ENCODE measurements at places on chromosomes 3 and 15.
A peak's percentile ranks its signal among the peaks of the same experiment; 100 is the strongest.

DNA sequence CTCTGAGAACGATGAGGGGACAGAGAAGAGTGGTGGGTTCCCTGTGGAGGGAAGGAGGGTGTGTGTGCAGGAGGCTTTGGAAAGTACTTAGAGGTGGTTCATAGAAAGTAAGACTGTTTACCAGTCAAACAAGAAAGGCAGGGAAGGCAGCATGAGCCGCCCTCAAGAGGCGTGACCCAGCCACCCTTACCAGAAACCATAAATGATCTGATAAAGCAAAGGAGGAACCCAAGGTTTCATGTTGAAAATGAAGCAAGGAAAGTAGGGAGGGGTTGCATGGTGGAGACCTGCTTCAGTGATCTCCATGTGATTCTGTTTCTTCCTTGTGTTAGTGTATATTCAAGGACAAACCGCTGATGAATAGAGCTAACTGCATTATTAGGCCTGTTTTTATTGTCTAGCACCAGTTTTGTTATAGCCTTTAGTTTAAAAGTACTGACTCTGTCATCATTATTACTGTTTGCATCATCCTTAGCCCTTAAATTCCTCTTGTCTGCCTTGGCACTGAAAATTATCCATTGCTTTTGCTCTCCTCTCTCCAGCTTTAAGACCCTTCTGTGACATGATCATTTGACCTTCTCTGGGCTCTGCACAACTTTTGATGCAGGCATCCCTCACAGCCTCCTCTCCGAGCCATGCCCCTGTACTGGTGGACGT, 96.1 kb downstream of the STAC start:
- no peak for DNase-seq

DNA sequence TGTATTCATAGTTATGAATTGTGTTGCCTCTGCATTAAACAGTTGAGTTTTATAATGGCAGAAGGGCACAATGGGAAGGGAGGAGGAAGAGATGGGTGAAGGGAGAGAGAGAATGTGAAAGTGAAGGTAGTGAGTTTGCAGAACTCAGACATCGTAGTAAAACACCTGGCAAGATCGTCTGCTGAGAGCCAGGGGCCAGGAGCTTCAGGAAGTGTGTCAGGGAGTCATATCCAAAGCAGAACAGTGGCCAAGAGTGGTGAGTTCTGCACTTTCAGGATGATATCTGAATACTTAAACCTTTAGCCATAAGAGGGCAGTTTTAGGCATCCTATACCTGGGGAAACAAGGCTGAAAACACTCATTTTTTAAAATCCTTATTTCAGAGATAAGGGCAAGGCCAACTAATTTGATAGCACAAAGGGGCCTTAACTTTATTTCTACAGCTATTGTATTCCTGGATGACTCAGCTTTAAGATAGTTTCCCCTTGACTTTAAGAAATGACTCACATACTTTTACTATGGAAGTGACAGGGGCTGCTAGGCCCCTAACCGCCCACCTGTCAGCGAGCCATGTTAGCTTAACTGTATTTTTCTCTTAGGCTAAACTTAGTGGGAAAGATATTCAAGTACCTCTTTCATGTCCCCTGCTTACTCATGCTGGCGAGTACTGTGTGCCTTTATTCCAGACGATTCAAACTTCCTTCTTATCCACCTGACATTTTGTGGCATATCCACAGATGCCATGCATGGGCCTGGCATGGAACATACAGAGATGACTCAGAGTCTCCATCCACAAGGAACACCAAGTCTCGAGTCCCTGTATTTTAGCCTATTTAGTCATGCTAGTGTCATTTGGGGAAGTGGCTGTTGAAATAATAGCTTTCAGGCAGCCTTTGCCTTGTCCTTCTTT, 53.9 kb downstream of the RLBP1 start:
- DNase-seq = peak; percentile 72

DNA sequence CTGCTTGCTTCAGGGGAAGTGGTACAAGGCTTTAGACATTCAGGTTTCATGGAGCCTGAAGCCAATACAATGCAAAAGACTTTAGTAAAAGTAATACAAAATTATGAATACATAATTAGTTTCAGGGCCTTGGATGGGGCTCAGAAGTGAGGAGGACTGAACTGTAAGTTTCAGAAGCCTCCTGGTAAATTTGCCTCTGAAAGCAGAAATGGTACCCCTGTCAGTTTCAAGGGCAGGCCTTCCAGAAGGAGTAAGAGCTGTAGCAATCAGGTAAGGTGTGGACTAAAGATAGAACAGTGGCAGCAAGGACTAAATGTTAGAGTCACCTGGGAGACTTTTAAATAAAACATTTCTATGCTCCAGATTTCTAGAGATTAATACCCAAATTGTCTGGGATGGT, 402.5 kb upstream of the GOLIM4 start:
- DNase-seq = no peak

DNA sequence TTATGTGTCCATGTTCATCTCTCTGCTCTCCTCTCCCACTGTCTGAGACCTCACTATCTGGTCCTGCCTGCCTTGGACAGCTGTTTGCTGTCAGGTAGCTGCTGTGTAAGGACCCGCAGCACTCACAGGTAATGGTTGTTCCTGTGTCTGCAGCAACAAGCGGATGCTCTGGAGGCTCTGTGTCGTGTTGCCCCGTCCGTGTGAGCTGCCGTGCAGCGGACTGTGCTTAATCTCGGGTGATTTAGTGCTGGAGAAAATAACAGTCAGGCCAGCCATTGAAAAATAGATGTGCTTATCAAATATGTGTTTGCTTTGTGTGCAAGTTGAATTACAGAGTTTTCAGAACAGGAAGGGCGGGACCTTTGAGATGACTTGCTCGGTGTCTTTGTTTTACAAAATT, 121.4 kb downstream of the GABRG3 start:
- DNase-seq = no peak

DNA sequence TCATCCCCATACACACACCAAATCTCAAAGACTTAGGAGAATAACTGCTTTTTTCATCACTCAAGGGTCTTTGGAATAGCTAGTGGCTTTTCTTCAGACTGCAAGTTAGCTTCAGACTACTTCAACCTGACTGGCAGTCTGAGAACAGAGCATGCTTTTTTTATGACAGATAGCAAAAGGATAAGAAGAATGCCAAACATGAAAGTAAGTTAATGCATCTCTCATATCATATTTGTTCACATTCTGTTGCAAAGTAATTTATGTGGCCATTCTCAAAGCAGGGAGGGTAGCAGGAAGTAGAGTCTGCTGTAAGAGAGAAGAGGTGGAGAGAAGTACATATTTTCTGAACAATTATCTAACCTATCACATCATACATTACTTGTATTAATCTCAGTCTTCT, 544.4 kb downstream of the ZPLD1 start:
- DNase-seq = no peak

- DNase-seq = no peak
Measured at GRCh38 chr3:157443905-157444796, 7.5 kb downstream of the PTX3 start.

- DNase-seq = no peak
Measured at GRCh38 chr3:187799942-187800641, 54.8 kb upstream of the BCL6 start.

DNA sequence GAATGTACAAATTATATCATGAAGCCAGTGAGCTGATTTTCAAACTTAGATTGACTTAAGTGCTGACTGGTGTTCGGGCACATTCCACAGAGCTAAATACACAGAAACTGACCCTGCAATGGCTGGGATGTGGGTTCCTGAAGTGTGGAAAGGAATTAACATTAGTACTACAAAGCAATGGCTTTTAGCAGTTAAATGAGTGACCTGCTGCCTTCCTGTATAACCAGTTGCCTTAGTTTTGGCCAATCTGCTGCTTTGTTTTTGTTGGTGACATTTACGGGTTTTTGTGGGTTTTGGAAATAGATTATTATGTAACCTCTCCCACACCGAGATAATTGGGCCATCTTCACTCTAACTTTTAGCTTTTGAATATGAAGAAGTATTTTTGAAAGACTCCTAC, 2.4 kb upstream of the SKIC8 start:
- DNase-seq = no peak

GRCh38 chr3:182793663-182794454, 555 bp downstream of the ATP11B start:
- no peak for DNase-seq

DNA sequence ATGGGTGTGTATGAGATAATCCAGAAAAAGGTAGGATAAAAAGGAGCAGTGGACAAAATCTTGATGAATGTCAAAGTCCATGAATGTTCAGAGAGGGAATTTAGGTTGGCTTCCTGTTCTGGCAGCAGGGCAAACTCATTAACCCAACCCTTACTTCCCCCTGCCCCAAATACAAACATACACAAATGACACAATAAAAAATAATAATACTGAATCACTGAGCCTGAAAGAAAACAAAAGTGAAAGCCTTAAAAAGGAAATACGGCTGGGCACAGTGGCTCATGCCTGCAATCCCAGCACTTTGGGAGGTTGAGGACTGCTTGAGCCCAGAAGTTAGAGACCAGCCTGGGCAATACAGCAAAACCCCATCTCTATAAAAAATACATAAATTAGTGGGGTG, 62.9 kb downstream of the GPR176 start:
- DNase-seq = no peak

- DNase-seq = peak; percentile 60
Measured at GRCh38 chr3:112056451-112056929, 22.0 kb downstream of the TMPRSS7 start.

DNA sequence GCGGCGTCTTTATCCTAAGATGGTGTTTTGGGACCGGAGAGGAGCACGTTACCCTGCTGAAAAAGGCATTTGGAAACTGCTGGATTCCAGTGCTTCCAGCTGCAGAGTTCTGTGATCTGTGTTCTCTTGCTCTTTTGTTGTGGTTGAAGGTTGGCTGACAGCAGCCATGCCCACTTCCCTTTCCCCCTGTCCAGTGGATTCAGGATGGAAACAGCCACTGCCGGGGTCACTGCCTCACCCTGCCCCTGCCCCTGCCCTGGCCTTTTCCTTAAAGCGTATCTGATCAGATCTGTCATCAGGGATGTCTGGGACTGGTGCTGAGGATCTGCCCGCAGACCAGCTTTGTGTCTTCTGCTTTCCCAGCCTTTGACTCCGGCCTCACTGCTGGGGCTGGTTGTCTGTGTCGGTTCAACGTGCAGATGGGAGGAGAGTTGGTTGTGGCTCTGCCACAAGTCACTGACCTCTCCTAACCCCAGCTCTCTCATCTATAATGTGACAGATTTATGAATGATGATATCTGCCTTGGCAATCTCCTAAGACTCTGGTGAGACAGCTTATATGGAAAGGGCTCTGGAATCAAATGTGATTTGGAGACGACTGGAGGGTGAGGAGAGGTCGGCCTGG, 219.4 kb upstream of the BHLHE40 start:
- no peak for DNase-seq

- DNase-seq = no peak
Measured at GRCh38 chr15:36950371-36950770, 150.0 kb downstream of the MEIS2 start.

- no peak for DNase-seq
Measured at GRCh38 chr15:32893421-32893820, 175.6 kb downstream of the GREM1 start.

DNA sequence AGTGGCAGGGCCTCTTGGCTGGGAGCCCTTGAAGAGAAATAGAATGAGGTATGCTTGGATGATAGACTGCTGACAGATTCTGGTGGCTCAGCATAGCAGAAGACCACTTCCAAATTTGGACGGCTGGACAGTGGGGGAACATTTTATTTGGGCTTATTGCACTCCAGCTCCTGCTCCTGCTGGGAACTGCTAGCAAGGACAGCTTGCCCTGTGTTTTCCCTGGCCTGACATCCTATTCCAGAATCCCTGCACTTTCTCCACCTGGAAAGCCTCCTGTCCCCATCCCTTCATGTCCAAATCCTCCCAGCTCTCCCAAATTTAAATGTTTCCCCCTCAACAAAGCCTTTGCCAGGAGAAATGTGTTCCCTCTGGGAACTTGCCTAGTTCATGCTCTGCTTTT, 9.8 kb upstream of the COLQ start:
- no peak for DNase-seq

- DNase-seq = peak; percentile 26
Measured at GRCh38 chr15:66931768-66932633, 133.4 kb upstream of the SMAD3 start.

DNA sequence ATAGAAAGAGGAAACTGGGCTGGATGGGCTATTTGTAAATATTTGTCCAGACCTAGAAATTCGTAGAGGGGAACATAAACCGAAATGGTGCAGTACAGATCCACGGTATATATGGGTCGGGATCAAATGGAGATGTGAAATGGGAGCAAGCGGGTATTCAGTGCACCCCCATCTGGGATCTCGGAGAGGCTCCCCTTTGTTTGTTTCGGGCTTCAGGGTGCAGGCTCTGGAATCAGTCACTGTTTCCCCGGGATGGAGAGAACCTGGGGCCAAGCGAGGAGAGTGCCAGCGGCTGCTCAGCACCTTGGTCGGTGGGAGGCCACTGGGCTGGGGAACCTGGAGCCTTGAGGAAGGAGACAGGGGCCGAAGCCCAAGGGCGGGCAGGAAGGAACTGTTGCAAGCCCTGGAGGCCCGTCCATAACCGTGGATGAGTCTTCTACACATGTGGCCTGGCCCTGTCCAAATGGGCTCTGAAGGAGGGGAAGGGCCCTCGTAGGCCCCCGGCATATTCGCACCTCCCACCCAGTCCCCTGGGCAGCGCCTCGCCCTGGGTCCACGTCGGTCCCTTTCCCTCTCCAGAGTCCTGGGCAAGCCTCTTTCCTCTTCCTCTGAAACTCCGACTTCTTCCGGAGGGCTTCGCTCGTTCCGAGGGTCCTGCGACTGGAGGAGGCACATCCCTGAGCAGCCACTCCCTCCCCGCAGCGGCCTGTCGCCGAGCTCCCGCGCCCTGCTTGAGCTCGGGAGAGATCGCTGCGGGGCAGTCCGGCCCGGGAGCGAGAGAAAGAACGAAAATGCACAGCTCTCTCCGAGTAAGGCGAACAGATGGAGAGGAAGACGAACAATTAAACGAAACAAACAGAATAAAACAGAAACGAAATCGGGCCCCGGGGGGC, 3.0 kb downstream of the ISL2 start:
- no peak for DNase-seq

- DNase-seq = no peak
Measured at GRCh38 chr3:58206406-58207011, 4.3 kb downstream of the DNASE1L3 start.

DNA sequence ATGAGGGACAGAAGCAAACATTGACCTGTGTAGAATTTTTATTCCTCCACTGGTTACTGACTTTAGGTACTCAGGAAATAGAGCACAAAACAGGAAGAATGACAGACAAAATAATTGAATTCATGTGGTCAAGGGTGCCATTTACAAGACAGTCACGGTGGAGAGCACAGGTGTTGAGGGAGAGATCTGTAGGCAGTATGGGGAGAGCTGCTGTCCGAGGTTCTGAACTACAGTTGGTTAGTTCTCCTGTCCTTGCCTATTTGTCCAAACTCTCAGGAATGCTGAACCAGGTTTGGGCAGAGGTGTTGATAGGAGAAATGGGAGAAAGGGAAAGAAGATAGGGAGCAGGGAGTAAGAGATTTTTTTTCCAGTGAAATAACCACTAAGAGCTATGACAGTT, 178.5 kb upstream of the ZBTB20 start:
- no peak for DNase-seq

- peak; percentile 41 for DNase-seq
Measured at GRCh38 chr3:147572970-147573340, 163.8 kb downstream of the ZIC1 start.

DNA sequence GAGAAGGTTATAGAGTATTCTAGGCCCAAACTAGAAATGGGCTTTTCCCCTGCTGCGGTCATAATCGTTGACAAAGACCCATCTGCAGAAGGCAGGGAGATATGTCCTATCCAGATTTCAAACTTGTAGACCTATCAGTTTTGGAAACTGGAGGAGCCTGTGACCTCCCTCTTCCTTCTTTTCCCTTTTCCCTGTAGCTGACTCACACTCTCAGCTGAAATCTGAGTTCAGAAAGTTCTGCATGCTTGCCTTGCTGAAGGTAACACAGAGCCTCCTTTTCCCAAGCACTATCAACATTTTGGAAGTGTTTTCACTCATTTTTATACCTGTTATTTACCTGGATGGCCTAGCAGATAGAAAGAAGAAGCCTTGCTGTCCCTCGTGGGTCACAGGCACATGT, 59.1 kb upstream of the PSMD6 start:
- no peak for DNase-seq

Data from HS-5 (cell line).